GM04504 (cell line): ENCODE measurements at places on chromosomes 16 and 17.

DNA sequence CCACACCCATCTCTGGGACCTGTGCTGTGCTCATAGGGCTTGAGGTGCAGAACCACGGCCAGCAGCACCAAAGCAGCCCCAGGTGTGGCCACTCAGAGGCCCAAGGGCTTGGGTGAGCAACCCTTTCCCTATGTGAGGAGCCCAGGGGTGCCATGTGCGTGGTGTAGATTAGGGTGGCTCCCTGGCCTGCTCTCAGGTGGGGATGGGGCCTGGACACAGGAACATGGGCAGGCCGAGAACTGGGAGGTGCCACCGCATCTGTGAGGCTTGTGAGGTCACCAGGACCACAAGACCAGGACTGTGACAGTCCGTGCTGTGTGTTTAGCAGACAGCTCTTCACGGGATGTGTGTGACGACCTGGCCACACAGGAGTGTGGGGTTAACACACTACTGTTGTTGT lies 103.5 kb upstream of the ZNF750 start:
- DNase-seq = no peak

- DNase-seq = no peak
Observed at GRCh38 chr16:68737730-68738629, 888 bp downstream of the CDH1 start.

DNA sequence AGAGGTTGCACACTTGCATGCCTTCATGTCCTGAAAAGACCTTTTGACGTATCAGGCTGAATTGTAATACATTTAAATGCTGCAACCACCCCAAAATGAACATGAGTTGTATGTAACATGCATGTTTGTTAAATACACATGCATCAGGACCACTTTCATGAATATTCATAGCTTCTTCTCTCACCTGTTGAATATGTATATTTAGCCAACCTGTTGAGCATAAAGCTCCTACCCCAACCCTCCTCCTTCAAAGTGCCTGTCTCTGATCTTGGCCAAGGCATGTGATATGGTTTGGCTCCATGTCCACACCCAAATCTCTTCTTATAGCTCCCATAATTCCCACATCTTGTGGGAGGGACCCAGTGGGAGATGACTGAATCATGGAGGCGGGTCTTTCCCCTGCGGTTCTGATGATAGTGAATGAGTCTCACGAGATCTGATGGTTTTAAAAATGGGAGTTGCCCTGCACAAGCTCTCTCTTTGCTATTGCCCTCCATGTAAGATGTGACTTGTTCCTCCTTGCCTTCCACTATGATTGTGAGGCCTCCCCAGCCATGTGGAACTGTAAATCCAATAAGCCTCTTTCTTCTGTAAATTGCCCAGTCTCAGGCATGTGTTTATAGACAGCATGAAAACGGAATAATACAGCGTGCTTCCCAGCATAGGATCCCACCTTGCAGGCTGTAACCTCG lies 3.8 kb upstream of the CRYM start:
- DNase-seq = no peak

- DNase-seq = no peak
Observed at GRCh38 chr17:69346766-69347165, 19.8 kb upstream of the ABCA5 start.

DNA sequence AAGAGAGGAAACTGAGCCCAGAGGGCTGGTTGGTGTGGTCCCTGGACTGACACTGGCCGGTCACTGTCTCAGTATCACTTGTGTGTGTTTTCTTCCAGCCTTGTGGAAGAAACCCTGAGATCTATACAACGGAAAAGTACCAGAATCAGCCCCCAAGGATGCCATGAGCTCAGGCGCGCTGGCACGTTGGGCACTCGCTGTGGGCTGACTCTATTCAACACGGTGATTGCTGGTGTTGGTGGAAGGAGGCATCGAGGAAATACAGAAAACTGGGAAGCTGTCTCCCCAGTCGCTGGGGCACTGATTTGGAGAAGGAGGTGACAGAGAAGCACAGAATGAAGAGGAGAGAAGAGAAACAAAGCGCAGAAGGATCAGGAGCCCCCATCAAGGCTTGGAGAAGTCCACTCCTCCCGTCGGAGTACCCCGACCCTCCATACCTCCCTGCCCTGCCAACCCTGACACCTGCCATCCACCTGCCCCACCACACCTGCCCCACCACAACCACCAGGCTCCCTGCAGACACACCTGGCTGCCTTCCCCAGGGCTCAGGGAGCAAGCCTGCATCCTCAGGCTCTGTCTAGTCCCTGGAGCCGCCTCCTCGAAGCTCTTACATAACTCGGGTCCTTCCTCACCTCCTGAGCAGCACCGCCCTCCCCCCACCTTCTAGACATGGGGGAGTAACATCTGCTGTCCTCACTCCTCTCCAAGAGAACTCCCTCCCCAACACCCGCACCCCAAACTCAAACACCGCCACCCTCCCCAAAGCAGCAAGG lies 66.5 kb downstream of the RBFOX3 start:
- DNase-seq = no peak

DNA sequence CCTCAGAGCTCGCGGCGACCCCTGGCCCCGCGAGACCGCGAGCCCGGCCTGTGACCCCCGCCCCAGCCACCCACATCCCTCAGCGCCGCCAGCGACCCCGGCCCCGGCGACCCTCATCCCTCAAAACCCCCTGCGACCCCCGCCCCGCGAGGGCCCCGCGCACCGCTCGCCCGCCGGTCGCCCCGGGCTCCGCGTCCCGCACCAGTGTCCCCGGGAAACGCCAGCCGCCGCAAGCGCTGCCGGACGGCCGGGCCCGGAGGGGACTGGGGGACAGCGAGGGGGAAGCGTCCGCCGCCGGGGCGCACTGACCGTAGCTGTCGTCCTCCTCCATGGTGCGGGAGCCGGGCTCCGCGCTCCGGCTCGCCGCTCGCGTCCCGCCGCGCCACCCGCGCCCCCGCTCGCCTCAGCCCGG lies at the start of gene CYTH1:
TSS of gene CYTH1 (minus strand) at position 381 of the 412 bp plus-strand sequence. CDS start at position 331, 50 bp downstream.
- DNase-seq = no peak

DNA sequence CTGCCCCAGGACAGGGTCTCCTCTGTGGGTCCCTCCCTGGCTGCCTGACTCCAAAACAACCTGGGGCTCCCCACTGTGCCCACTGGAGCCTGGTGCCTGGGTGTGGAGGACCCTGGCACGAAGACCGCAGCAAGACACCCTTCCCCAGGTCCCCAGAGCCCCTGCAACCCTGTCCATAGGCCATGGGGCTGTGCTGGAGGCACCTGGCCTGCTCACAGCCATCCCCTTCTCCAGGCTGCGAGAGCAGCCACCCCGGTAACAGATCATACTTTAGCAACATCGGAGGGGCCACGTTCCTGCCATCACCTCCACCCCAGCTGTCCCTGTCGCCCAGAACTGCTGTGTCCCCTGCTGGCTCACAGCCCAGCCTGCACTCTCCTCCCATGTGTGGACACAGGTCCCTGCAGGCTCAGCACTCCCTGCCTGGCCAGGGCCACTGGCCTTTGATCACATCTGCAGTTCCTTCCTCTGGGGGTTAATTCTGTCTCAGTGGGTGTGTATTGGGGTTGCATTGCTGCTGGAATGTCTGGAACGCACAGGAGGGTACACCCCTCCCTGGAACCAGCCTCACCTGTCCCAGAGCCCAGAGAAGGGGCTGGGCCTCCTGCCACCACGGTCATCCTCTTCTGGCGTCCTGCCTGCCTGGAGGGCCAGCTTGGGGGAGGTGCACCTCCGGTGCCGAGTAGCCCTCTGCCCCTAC lies 12.2 kb downstream of the PPL start:
- no peak for DNase-seq

DNA sequence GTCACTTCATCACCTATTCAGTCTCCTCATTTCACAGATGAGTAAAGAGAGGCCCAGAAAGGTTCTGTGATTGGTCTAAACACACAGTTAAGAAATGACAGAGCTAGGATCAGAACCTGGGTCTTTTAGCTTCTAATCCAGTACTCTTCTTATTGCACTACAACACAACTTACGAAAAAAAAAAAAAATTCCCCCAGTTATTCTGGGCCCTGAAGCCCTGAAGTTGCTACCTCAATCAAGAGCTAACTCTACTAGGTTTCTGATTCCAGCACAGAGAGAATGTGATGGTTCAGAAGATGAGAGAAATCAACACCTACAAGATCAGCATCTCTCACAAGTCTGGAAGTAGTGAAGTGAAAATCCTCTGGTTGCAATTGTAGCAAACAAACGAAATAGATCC lies 37.3 kb downstream of the GRB7 start:
- DNase-seq = no peak

GRCh38 chr16:8908810-8909468 lies 26.8 kb downstream of the LITAFD start:
- DNase-seq = no peak

DNA sequence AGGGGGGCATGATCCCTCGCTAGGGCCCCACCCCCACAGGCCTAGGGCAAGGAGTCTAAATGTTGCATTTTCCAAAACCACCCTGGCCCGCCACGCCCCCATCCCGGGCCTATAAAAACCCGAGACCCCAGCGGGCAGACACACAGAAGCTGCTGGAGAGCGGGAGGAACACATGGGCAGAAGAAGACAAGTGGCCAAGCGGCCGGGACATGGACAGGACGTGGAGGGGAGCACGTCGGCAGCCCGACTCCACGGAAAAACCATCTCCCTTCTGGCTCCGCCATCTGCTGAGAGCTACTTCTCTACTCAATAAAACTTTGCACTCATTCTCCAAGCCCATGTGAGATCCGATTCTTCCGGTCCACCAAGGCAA lies 34.1 kb upstream of the ENPP7 start:
- DNase-seq = no peak

DNA sequence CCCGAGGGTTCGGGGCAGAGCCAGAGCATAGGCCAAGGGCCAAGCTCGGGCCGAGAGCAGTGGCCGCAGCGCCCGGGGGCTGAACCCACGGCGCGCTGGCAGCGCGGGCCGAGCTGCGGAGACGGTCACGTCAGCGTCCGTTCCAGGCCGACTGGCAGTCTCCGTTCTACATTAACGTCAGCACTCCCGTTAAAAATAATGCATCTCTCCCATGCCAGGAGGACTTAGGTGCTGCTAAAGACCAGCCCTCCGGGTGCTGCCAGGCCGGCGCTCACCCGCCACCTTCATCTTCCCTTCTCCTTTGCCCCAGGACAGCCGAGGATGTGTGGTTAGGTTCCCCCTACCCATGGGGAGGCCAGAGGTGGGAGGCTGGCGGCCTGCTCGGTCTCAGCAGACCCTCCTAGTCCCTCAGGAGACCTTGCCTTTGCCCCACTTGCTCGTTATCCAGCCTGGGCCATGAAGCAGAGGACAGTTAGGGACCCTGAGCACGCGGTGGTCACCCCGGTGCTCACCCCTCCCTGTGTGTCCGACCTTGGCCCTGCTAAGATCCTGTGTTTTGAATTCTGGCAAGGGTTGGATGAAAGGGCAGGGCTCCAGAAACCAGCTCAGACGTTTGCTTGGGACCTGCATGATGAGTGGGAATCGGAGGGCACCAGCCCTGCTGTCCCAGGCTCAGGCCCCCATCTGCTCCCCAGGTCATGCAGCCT lies 572 bp downstream of the MPG start:
- no peak for DNase-seq

GRCh38 chr16:2043667-2044451 lies 3.8 kb downstream of the NTHL1 start:
- DNase-seq = no peak

- DNase-seq = no peak
Observed at GRCh38 chr17:81537343-81537855, 9.2 kb downstream of the FSCN2 start.

- DNase-seq = no peak
Observed at GRCh38 chr16:65773301-65773874, 593.1 kb upstream of the CDH5 start.

DNA sequence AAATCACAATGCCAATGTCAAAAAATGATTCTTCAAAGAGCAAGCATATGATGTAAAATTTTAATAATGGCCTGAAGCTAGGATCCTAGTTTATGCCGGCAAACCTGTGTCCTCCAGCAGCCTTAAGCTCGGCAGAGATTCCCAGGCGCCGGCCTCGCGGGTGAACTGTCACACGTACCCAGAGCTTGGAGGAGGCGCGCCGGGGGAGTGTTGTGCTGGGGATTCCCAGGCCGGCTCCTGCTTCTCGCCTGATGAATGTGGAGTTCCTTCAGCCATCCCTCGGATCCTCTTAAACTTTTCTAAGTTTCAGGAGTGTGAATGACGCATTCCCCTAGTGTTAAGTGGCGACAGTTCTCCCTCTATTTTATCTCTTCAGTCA lies 19.1 kb upstream of the NTN1 start:
- no peak for DNase-seq

GRCh38 chr16:85752511-85753420 lies 1.9 kb upstream of the C16orf74 start:
- no peak for DNase-seq

DNA sequence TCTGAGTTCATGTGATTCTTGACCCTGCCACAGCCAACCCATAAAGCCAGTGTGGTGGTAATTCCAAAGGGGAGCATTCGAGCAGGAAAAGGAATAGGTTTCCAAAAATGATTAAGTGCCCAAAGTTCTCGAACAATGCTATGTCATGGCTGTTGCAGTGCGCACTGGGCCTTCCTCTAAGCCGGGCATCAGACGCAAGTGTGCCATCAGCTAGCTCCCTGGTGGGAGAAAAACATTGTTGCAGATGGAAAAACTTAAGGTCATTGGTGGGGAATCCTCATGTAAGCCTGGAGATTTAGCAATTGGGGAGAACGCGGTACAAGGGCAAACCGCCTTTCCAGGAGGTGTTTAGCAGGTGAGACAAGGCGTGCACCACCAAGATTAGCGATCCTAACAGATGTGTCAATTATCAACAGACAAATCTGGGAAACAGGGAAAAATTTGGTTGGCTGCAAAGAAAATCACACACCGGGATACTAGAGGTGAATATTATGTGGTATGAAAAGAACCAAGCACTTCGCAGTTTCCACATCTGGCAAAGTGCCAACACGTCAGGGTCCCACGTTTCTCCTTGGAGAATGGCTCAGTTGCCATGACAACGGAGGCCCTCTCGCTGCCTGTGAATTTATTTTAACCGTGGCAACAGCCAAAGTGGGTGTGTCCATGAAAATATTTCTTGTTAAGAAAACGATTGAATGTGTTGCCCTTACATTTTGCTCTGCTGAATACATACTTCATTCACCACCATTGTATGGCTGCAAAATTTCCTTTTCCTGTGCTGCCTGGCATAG lies 118.5 kb upstream of the CACNG5 start:
- DNase-seq = no peak

DNA sequence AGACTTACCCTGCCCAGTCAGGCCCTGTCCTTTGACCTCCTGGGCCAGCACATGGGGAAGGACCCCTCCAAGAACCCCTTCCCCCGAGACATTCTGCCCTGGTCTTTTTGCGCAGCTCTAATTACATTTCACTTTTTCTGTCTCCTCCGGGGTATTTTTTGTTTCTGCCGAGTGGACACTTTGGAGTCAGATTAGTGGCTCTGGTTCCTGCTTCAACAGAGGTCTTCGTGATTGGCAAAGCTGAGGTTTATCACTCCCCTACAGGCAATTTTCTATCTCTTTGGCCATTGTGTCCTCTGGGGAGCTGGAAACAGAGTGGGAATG lies 23.5 kb downstream of the ANKRD40 start:
- no peak for DNase-seq

GRCh38 chr16:11870399-11870798 lies 19.1 kb upstream of the RSL1D1 start:
- no peak for DNase-seq

- DNase-seq = no peak
Observed at GRCh38 chr17:39923836-39924690, 3.3 kb downstream of the ORMDL3 start.
